ENCODE measurements at places on chromosomes 13 and 19.

GRCh38 chr13:91539286-91540157 is 141.1 kb downstream of the GPC5 start:
- DNase-seq: no peak

DNA sequence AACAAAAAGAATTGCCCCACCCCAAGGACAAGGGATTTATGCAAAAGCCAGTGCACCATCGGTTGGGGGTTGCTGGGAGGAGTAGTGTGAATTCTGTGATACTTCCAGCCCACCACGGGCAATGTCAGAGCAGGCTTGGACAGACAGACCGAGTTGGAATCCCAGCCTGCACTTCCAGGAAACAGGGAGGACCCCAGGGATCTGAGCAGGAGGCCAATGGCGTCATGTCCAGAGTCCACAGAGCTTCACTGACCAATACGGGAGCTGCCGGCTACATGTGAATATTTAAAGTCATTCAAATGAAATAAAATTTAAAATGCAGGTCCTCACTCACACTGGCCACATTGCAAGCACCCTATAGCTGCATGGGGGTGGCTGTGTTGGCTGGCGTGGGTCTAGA is 10.9 kb downstream of the ZNRF4 start:
- no peak for DNase-seq

GRCh38 chr13:20776751-20777150 is 3.0 kb upstream of the EEF1AKMT1 start:
- DNase-seq: no peak

DNA sequence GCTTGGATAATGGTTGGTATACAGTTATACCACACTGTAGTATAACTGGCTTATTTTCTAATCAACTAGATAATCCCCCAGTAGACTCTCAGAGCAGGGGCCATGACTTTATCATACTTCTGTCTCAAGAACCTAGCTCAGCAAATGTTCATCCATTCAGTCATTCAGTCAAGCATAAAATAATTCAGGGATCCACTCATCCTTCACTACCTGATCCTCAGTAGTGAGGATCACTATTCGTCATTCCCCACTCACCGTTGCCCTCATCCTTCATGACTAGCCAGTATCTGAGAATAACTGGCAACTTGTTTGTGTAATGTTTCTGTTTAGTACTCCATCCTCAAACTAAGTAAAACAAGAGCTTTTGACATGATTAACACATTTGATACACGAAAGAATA is 77.6 kb downstream of the TSC22D1 start:
- DNase-seq: no peak

DNA sequence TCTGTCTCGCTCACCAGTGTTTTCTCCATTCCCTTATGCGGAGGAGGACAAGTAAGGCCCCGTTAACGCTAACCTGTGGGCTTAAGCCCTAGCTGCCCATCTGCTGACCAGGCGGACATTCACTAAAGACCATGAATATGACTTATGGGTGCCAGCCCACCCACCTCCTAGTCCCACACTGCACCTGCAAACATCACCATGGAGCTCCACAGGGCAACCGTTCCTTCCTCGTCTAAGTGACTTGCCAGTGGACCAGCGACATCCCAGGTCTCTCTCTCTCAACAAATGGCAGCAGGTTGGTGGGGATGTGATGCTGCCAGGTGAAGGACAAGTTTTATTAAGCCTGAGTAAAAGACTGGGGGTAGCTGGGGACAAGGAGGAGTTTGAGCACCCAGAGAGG is 55.2 kb downstream of the CCDC70 start:
- DNase-seq: no peak

GRCh38 chr13:107121793-107122192 is 553.9 kb upstream of the ARGLU1 start:
- DNase-seq: no peak

GRCh38 chr19:15644066-15644741 is 3.5 kb downstream of the CYP4F3 start:
- DNase-seq: no peak

- DNase-seq: no peak
Observed at GRCh38 chr13:82772816-82773215, 1109.5 kb downstream of the SLITRK1 start.

DNA sequence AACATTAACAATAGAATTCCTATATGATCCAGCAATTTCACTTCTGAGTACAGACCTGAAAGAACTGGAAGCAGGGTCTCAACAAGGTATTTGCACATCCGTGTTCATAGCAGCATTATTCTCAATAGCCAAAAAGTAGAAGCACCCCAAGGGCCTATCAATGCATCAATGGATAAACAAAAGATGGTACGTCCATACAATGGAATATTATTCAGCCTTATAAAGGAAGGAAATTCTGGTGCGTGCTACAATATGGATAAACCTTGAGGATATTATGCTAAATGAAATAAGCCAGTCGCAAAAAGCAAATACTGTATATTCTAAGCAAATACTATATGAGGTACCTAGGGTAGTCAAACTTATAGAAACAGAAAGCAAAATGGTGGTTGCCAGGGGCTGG is 30.8 kb upstream of the CEBPA start:
- DNase-seq: no peak

- no peak for DNase-seq
Observed at GRCh38 chr13:51782026-51782710, 21.8 kb downstream of the DHRS12 start.

DNA sequence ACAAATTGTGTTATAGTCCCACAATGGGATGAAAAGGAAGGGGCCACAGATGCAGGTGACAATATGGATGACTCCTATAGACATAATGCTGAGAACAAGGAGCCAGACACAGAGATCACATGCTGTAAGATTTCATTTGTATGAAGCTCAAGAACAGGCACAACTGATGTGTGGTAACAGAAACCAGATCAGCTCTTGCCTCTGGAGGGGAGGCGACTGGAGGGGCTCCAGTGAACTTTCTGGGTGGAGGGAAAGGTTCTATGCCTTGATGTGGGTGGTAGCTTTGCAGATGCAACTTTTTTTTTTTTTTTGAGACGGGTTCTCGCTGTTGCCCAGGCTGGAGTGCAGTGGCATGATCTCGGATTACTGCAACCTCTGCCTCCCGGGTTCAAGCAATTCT is 6.0 kb upstream of the RABAC1 start:
- no peak for DNase-seq

DNA sequence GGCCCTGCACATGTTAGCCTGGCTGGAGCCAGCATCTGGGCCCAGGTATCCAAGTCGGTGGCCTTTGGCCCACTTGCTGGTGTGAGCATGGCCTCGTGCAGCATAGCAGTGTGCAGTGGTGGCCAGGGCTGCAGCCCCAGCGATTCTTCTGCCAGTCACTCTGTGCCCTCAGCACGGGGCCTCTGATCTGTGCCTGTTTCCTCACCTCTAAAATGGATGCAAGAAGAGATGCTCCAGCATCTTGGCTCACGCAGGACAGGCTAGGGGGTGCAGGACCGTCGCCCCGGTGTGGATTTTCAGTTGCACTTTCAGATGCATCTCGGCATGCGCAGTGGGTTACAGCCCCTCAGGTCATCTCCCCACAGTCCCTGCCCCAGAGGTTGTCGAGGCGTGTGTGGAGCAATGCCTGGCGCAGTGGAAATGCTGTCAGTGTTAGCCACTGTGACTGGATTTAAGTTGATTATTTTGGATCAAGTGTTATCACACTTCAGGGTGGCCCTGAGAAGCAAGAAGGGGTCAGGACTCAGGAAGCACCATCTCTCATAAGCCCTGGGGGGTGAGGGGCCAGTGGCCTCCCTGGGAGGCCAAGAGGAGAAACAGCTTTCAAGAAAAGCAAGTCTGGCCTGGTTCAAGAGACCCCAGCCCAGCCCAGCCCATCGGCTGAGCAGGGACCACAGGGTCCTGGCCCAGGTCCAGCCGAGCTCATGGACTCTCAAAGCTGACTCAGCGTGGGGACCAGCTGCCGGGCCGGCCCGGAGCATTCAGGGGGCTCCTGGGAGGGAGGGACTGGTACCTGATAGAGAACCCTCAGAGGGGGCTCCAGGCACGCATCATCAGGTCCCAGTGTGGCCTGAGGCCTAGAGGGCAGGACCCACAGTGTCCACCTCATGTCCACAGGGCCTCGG is 27.8 kb downstream of the AP1M1 start:
- DNase-seq: no peak

DNA sequence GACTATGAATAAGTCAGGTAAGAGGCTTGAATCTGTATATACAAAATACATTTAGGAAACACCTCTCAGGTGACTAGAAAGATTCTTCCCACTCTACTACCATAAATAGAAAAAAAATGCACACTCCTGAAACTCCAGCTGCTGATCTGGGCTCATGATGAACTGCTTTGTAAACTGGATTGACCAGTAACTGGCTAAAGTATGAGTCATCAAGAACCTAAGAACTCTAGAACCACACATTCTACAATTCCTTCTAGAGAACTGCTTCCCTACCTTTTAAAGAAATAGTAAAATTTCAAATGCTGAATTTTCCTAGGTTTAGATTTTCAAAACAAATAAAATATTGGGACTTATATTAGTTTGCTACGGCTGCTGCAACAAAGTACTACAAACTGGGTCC is 55.2 kb downstream of the ELF1 start:
- no peak for DNase-seq

Measured in stimulated activated naive CD8-positive, alpha-beta T cell treated with anti-CD3 and anti-CD28 coated beads, Interleukin-15, Interleukin-2, amounts not matched to agents 100 U/mL and 50 U/mL, for 24 hours (primary cell).